Dermis lymphatic vessel endothelial cell (primary cell): ENCODE measurements at places on chromosomes 12 and 14. TPM values are rescaled to one million over a fixed set of nuclear protein-coding genes. Genes with fewer than 3 reads are reported as not detected.

The CD163 gene
- total RNA-seq = not detected in 2 replicates

The TMEM233 gene
- total RNA-seq = 0.11 and 1.4 TPM in 2 replicates

The KRT85 gene
- total RNA-seq = not detected in 2 replicates

The CFAP54 gene
- total RNA-seq = 5.3 and 8.4 TPM in 2 replicates

The PLXNC1 gene
- under 0.01 and 0.09 TPM in 2 replicates for total RNA-seq

The ATL1 gene
- total RNA-seq = 0.76 and 1.3 TPM in 2 replicates

The OR4K1 gene
- total RNA-seq = not detected in 2 replicates

The CAPZA3 gene
- total RNA-seq = not detected in 2 replicates

The C12orf50 gene
- not detected in 2 replicates for total RNA-seq

The KRT79 gene
- not detected in 2 replicates for total RNA-seq

The CPNE6 gene
- not detected in 2 replicates for total RNA-seq

The ANGEL1 gene
- total RNA-seq = 4.9 and 5.7 TPM in 2 replicates

The CBLN3 gene
- total RNA-seq = 0.26 and 0.33 TPM in 2 replicates

The TMEM119 gene
- 0.33 TPM in 1 of 2 replicates, not detected in the other for total RNA-seq

The OLR1 gene
- total RNA-seq = under 0.01 TPM in 1 of 2 replicates, not detected in the other

The ABHD4 gene
- 9.2 and 12.8 TPM in 2 replicates for total RNA-seq

The TC2N gene
- total RNA-seq = 14.0 and 37.5 TPM in 2 replicates

The AHNAK2 gene
- 4.9 and 12.8 TPM in 2 replicates for total RNA-seq

The RAP1B gene
- 204 and 235 TPM in 2 replicates for total RNA-seq

The CMA1 gene
- total RNA-seq = not detected in 2 replicates

The NPAS3 gene
- 0.34 and 0.43 TPM in 2 replicates for total RNA-seq

The SCNN1A gene
- 0.43 TPM in 1 of 2 replicates, not detected in the other for total RNA-seq
